T-helper 2 cell (primary cell): ENCODE measurements at places on chromosomes 16 and 17.

- peak; percentile 31 for DNase-seq
These were observed 42.1 kb upstream of the BHLHA9 start for GRCh38 chr17:1227917-1228780.

GRCh38 chr16:5216441-5217080 lies 119.0 kb upstream of the EEF2KMT start:
- DNase-seq: no peak

- no peak for DNase-seq
These were observed 25.1 kb downstream of the SLC6A4 start for GRCh38 chr17:30210366-30210765.

- no peak for DNase-seq
These were observed 12.8 kb upstream of the CPSF4L start for GRCh38 chr17:73274490-73274889.

DNA sequence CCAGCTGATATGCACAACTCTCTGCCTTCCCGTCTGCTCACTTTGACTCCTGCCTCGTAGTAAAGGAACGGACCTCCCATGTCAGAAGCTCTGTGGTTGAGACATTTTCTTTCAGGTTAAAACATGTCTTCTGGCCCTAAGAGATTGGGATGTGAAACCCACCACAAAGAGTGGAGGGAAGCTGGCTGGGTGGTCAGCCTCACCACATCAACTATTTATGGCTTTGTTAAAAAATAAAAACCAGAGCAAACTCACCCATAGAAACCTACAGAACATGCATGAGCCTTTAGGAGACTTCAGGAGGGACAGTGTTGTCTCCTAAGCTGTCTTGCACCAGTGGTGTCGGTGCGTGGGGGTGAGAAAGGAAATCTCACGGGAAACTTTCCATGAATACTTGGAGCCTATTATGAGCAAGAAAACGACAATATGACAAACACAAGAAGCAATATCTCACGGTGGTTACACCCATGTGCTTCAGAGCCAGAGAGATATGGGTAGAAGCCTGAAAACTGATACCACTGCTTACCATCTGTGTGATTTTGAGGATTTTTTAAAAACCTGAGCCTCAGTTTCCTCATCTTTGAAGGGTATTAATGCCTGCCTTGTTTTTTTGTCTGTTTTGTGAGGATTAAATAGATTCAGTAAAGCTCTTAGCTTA lies 61.7 kb upstream of the XYLT1 start:
- DNase-seq: no peak

DNA sequence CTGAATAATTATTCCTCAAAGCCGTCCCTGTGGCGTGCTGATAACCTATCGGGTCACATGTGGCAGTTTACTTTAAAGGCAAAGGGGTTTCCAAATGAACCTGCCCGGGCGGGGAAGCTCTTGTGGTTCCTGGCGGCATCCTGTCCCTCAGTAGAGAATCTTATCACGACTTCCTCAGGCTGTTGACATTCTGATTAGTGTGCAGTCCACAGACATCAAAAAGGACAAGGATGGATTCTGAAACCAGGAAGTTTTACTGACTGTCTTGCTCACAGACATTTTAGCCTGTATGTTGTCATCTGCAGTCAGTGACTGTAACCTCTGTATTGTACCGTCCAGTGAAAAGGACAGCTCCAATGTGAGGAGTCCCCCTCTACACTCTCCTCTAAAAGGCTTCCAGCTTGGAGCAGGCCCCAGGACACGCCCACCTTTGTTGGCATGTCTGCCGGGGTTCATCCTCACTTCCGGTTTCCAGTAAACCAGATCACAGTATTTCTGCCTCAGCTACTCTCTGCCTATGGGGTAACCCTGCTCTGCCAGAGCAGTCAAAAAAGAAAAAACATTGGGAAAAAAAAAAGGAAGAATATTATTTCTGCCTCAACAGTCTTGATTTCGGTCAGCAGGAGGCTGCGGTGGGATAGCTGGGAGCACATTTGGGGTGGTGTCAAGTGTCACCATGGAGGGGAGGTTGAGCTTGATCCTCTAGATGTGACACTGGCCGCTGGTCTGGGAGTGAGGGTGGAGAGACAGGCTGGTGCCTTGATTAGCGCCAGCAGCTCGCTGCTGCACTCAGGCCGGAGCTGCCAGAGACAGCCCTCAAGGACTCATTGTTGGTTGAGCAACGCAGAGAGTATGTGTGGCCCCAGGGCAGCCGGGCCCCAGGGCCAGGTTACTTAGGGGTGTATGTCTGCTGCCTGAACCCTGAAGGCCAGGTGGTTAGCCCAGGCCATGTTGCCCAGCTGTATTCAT lies 89.0 kb upstream of the DNAH17 start:
- DNase-seq: peak; percentile 56

DNA sequence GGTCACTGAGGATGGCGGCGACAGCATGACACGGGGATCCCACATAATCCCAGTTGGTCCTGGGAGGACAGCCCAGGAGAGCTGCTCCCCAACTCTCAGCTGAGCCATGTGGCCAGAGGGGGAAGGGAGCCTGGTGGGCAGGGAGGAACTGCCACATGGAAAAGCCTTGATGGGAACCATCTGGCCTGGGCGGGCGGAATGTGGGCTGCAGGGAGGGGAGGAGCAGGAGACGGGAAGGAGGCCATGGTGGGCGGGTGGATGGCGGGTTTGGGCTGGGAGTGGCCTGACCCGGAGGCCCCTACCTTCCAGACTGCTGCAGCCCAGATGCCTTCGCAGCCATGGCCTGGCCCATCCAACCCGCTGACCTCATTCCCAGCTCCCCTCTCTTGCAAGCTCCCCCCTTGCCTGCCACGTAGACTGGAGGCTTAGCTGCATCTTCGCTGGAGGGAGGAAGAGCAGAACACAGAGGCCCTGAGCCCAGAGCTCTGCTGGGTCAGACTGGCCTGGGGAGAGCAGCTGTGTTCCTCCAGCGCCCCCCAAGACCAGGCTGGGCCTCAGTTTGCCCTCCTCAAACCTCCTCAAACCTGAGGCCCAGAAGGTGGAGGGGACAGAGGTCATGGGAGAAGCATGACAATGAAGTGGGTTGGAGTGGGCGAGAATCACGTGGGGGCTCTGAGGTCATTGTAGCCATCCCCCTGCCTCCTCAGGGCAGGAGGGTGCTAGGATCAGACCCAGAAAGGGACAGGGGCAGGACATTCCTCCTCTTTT lies 8.2 kb upstream of the COL1A1 start:
- no peak for DNase-seq

GRCh38 chr17:77927777-77928518 lies 30.6 kb upstream of the TNRC6C start:
- no peak for DNase-seq

DNA sequence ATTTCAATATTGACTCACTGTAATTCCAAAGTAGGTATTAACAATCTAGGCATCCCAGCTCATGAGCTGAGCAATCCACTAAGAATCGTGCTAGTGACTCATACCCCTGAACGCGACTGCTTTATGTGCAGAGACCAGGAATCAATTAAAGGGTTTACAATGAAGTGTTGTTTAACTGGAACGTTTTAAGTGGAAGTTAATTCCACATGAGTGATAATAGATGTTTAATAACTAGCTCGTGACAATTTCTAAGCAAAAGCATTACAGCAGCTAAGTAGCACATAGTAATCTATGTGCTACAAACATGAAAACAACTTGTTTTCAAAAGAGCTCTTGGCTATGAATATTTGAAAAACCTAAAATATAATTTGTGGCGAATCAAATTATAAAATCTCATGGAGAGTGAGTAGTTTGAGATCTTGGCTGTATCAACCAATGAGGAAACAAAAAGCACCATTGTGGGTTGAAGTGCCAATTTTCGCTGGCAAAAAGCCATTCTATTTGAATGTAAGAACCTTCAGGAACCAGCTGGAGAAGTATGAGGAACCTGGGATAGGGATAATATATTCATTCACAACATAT lies 9.4 kb downstream of the GJC1 start:
- DNase-seq: no peak

GRCh38 chr16:82400046-82400445 lies 226.7 kb upstream of the CDH13 start:
- DNase-seq: no peak

GRCh38 chr17:81294512-81295030 lies 536 bp downstream of the SLC38A10 start:
- DNase-seq: peak; percentile 36

DNA sequence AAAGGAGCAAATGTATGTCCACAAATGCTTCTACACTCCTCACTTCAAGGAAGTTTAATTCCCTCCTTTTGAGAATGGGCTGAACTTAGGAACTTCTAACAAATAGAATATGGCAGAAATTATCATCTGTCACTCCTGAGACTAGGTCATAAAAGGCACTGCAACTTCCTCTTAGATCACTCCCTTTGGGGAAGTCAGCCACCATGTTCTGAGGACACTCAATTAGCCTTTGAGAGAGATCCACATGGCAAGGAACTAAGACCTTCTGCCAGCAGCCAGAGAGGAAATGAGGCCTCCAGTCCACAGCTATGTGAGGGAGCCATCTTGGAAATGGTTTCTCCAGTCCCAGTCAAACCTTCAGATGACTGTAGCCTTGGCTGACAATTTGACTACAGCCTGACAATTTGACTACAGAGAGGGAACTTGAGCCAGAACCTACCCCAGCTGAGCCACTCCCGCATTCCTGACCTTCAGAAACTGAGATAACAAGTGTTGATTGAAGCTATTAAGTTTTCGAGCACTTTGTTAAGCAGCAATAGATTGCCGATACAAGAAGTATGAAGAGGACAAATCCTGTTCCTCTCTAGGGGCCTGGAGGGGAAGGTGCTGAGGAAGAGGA lies 113.4 kb upstream of the SEC14L1 start:
- no peak for DNase-seq

DNA sequence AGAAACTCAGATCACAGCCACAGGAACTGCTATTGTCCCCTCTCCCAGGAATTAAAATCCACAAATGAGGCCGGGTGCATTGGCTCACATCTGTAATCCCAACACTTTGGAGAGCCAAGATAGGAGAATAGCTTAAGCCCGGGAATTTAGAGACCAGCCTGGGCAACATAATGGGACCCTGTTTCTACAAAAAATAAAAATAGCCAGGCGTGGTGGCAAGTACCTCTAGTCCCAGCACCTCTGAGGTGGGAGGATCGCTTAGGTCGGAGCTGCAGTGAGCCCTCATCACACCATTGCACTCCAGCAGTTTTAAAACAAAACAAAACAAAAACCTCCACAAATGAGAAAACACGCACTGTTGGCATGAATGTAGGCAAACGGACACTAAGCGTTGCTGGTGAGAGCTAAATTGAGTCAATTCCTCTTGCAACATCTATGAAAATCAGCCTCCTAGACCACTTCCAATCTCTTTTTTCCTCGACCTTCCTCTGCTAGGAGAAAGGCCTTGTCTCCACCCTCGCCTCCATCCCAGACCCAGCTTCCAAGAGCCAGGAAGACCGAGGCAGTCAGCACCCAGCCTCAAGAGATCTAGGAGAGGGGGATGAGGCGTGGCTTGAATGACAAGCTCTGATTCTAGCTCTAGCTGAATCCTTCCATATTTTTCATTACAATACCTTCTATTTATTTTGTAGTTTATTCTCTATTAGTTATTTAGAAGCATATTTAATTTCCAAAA lies 14.8 kb downstream of the TLE7 start:
- no peak for DNase-seq

DNA sequence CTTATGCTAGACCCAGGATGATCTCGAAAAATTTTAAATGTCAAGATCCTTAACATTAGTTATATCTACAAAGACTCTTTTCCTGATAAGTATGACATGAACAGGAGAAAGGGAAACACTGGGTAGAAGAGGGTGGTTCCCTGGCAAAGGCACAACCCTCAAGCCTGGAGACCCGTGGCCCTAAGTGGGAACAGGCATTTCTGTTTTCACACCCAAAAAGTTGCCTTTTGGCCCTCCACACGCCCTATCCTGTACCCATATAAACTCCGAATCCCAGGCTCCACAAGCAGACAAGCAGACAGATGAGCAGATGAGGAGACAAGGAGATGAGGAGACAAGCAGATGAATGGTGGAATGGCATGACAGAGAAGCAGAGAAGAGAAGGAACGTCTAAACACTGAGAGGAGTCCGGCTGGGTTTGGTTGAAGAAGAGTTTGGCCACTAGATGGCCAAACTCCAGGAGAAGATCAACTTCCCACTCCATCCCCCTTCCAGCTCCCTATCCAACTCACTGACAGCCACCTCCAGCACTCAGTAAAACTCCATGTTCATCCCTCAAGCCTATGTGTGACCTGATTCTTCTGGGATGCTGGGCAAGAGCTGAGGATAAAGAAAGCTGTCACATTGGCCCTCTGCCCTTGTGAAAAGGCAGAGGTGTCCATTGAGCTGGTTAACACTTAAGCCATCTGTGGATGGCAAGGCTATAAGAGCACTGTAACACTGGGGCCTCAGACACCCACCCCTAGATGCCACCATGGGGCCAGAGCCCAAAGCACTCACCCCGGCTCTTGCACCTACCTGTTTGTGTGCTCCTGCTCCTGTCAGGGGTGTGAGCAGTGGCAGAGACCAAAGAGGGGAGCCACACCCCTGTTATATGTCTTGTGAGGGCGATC lies 139.6 kb upstream of the FAM20A start:
- DNase-seq: no peak

DNA sequence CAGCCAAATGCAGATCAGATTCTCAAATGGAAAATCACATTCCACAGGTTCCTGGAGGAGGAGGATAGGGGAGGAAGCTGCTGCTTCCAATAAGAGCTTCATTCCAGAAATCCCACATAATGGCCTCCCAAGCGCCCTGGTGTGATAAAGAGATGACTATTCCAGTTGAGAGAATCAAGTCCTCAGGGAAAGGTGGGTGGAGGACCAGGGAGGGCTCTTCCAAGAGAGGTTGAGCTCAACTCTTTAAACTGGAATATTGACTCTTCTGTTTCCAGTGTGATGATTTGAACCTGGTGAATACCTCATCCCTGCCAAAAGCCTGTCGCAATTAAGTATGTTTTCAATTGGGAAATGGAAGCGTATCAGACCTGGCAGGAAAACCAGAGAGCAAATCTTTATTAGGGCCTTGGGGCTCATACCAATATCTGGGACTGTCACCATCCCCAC lies 81.4 kb upstream of the DYNLRB2 start:
- DNase-seq: no peak
